ENCODE measurements at places on chromosomes 6 and 20.

GRCh38 chr6:128337619-128338018 is 182.8 kb downstream of the PTPRK start:
- DNase-seq, result no peak

DNA sequence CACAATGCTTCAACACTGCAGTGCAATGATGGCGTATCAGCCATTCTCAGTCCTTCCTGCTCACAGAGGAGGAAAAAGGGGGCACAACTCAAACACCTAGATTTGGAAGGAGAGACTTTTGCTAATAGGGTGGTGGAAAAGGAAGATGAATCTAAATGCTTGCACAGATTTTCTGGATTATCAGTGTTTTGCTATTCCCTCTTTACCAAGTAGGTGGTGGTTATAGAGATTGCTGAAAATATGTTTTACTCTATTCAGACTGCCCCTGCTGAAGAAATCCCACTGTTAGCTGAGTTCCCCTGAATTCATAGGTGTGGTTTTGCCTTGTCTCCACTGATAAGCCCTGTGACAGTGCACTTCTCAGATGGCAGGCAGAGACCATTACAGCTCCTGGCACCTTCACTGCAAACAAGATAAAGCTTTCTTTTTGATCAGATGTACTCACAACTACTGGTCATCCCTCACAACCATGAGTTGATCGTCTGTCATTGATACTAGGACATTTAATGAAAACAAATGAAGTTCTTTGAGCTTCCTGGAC is 311.4 kb downstream of the KIF16B start:
- no peak for DNase-seq

- peak; percentile 45 for DNase-seq
Measured at GRCh38 chr6:88870717-88871330, 92.6 kb downstream of the RNGTT start.

GRCh38 chr20:58374906-58375758 is 13.9 kb upstream of the VAPB start:
- DNase-seq, result no peak

- DNase-seq, result peak; percentile 74
Measured at GRCh38 chr20:36599912-36600345, 5.7 kb upstream of the RAB5IF start.

- DNase-seq, result no peak
Measured at GRCh38 chr6:169289619-169290339, 36.1 kb upstream of the THBS2 start.

DNA sequence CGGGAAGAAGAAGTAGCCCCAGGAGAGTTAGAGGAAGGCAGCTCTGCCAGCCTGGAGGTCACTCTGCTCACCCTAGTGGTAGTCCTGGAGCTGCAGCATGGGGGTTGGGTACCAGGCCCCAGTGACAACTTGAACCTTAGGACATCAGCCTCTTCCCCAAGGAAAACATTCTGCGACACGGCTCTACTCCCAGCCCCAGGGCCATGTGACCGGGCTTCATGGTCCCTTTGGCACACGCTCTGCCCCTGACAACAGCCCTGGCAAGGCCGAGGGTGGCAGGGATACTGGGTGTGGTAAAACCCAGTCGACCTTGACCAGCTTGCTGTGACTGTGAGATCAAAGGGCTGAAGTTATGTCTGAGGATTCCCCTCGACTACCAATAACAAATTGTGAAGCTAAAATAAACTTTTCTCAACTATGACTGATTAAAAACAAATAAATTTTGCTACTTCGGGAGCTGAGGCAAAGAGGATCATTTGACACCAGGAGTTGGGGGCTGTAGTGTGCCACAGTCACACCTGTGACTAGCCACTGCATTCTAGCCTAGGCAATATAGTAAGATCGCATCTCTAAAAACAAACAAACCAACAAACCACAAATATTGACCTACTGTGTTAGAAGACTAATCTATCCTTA is 24.4 kb upstream of the ARID1B start:
- no peak for DNase-seq

GRCh38 chr6:35031611-35032529 is 109.3 kb downstream of the TCP11 start:
- no peak for DNase-seq

- peak; percentile 50 for DNase-seq
Measured at GRCh38 chr6:75204217-75204958, 1.5 kb downstream of the COL12A1 start.

GRCh38 chr6:24245275-24245674 is 112.6 kb downstream of the DCDC2 start:
- no peak for DNase-seq

- no peak for DNase-seq
Measured at GRCh38 chr6:79232696-79233462, 1.6 kb downstream of the HMGN3 start.

DNA sequence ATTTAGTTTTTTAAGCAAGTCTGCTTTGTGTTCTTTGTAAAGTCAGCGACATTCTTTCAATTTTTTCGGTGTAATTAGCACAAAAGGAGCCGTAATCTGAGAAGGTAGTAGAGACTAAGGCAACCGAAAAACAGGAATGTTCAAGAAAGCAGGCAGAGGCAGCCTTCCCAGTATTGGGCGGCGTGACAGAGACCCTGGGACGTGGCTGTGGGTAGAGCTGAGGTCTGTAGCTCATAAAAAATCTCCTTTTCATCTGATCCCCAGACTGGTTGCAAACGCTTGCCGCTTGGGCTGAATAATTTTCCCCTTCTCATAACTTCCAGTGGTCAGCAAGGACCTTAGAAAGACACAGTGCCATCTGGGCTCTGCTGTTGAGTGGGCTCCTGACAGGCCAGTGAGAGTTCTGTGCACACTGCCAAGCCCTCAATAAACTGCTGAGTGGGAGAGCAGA is 30.8 kb downstream of the GNAS start:
- DNase-seq, result no peak

- DNase-seq, result no peak
Measured at GRCh38 chr6:107079429-107079828, 35.9 kb downstream of the BEND3 start.

DNA sequence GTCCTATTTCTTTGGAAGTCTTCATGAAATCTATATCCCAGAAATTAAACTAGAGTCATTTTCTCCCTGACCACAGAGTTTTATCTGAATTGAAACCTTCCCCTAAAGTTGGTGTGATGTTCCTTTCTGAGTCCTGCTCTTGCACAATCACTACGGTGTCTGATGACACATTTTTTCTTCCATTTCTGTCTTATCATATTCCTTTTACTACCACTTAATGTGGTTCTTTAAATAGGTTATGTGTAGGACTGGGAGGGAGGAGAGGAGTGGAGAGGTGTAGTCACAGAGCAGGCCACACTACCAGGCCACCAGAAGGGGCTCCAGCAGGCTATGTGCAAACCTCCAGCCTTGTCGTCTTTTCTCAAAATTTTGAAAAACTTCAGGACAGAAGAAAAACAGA is 39.7 kb upstream of the ATXN1 start:
- DNase-seq, result no peak

DNA sequence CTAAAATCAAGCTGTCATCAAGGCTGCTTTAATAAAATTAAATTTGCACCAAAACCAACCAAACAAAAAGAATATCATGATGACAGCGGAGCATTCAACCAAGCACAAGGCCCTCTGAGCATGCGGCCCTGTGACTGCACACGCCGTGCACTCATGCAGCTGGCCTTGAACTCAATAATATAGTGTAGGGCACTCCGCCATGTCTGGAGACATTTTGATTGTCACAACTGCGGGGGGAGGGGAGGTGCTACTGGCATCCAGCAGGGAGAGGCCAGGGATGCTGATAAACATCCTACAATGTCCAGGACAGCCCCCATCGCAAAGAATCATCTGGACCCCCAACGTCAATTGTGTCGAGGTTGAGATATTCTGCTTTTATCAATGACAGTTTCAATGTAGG is 9.7 kb downstream of the MOCS3 start:
- no peak for DNase-seq

DNA sequence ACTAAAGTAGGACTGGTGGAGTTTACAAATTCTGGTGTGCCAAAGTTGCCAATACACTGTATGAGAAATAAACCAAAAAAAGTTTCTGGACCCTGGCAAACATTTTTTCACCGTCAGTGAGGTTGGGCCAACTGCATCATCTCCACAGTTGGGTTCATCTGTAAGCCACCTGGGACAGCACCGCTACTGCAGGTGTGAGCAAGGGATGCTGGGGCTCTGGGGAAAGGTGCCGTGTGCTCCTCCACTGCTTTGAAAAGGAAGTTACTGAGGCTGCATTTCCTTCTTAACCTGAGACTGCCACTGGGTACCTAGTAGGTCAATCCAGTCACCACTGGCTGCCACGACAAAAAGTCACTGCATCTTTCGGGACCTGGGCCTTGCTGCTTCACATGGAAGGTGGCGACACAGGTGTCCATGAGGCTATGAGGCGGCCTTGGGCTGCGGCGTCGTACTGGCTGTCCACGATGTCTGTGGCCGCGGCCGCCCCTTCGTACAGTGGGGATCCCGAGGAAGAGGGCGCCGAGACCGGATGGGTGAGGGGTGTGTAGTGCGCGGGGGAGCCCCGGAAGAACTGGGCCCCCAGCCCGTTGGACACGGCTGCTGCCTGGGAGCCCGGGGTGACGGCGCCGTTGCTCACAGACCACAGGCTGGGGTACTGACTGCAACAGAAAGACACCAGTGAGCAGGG is 9.6 kb downstream of the TBXT start:
- no peak for DNase-seq

- DNase-seq, result no peak
Measured at GRCh38 chr6:34865107-34865506, 22.7 kb downstream of the TAF11 start.

GRCh38 chr20:277496-277781 is 13.1 kb downstream of the C20orf96 start:
- no peak for DNase-seq

DNA sequence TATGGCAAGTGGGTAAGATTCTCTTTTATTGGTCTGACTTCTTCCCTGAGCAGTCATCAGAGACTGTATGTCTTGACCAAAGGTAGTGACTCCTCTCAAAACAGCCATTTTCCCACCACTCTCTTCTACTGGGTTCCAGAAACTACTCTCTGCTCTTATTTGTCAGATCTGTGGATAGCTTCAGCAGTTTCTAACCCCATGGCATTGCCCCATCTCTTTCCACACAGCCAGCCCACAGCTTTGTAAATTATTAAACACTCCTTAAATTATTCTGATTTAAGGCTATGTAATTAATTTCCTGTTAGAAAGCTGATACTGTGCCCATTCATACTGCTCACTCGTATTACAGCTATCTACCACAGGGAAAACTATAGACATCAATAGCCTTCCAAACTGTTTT is 138.4 kb upstream of the CNR1 start:
- no peak for DNase-seq

DNA sequence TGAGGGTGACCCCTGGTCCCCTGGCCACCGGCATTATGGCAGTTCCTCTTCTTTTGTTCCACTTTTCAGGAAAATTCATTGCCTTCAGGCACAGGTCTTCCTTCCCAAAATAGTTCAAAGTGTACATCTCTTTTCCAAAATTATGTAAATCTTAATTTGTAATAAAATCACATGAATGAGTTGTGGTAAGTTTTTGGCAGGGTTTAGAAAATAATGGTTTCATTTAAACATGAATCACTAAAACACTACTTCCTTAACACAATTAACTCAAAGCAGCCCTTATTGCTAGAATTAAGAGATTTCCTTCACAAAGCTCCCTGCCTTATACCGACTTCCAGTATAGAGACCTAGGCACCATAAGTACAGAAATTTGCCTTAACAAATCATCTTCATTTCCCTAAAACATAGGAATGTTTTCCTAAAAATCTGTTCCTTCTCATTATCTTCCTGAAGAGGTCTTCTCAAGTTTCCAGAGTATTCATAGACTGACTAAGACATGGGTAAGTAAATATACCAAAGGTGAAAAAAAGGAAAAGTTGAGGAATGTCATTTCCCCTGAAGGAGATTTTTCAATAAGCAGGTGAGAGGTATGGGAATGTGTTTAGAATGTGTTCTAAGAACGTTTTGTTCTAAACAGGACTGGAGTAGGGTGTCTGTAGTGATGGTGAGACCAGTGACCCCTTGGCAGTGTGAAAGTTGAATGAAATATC is 148.2 kb upstream of the CITED2 start:
- no peak for DNase-seq

DNA sequence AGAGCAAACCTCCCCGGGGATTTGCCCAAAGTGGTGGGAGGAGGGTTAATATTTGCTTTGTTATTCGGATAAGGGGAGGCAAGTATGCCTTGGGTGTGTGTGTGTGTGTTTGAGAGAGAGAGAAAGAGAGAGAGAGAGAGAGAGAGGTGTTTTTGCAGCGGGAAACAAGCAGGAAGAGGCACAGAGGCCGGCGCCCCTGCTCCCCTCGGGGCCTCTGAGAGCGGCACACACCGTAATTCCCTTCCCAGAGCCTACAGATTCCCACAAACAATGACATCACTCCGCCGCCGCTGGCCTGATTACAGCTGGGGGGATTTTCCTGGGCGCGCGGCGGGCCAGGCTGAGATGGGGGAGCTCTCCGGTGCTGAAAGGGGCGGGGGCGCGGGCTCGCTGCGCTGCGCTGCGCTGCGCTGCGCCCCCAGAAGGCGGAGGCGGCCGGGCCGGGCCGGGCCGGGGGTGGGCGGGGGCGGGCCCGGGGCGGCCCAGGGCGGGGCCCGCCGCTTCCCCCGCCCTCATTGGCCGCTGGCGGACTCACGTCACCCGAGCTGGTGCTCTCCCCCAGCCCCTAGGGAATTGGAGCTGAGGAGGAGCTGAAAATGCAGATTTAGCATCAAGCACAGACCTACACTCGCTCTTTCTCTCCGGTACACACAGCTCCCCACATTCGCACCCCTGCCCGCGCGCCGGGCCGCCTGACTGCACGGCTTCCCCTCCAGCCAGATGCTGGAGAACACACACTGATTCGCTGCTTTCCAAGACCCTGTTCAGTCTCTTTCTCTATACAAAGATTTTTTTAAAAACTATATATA is at the start of gene PCSK2:
Gene PCSK2 (plus strand): TSS at position 631 of the 809 bp plus-strand sequence. CDS start 266 bp downstream, outside the sequence.
- no peak for DNase-seq

GRCh38 chr6:48027704-48028435 is 83.1 kb downstream of the PTCHD4 start:
- DNase-seq, result no peak

- DNase-seq, result no peak
Measured at GRCh38 chr6:85431271-85431670, 18.6 kb upstream of the NT5E start.

DNA sequence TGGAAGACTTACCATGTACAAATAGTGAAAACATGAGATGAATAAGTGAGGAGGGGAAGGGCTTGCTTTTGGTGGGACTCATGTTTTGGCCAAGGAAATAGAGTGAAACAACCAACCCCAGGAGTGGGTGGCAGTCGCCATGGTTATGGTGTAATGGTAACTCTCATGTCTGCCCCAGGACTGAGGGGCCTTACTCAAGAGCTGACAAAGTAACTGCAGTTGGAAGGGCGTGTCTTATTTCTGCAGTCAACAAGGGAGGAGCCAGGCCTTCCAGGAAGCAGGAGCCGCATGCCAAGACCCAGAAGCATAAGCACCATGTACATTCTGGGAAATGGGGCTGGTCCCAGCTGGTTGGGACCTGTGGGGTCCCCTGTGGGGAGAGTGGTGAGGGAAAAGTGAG is 108.5 kb downstream of the UNC5CL start:
- DNase-seq, result no peak

GRCh38 chr6:159819932-159820640 is 20.0 kb downstream of the PNLDC1 start:
- peak; percentile 70 for DNase-seq

GRCh38 chr20:61662226-61662967 is 403.3 kb downstream of the TAF4 start:
- DNase-seq, result no peak

- DNase-seq, result no peak
Measured at GRCh38 chr6:47788498-47788884, 6.7 kb downstream of the OPN5 start.

Data from KG1 (cell line).